Right ventricle myocardium inferior (tissue), 1 donor: ENCODE measurements at places on chromosomes 12 and 14. TPM values are rescaled to one million over a fixed set of nuclear protein-coding genes. Genes with fewer than 3 reads are reported as not detected.

GRCh38 chr12:49264466-49264872 is 413 bp upstream of the TUBA1C start:
- DNase-seq = no peak

DNA sequence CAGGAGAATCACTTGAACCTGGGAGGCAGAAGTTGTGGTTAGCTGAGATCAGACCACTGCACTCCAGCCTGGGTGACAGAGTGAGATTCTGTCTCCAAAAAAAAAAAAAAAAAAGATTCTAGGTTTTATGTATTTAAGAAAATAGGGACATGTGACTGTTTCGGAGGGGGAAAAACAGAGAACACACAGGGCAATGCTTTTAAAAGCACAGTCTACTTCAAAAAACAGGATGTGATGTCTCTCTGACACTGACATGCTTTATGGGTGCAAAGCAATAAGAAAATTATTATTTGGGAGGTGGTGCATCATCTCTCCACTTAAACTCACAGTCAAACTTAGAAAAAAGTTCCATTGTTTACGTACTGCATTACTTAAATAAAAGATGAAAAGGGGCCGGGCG is 28.7 kb downstream of the CLIP1 start:
- DNase-seq = no peak

- DNase-seq = no peak
Measured at GRCh38 chr14:49483268-49483667, 102.9 kb downstream of the RPS29 start.

- DNase-seq = no peak
Measured at GRCh38 chr12:131494741-131495524, 216.0 kb upstream of the SFSWAP start.

DNA sequence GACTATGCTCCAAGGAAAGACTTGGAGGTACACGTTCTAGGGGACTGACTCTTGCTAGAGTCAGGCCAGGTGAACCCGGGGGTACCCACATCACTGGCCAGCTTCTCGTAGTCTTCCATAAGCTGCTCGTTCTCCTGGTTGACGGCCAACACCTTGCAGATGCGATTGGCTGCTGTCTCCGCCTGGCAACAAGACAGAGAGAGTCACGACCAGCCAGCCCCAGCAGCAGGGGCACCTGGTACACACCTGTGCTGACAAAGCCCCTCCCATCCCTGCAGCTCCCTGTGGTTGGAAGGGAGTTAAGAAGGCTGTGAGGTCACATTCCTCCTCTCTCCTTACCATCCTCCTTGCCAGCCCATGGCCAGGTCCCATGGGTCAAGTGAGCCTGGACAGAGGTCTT is 85.5 kb downstream of the ACTN1 start:
- DNase-seq = no peak

DNA sequence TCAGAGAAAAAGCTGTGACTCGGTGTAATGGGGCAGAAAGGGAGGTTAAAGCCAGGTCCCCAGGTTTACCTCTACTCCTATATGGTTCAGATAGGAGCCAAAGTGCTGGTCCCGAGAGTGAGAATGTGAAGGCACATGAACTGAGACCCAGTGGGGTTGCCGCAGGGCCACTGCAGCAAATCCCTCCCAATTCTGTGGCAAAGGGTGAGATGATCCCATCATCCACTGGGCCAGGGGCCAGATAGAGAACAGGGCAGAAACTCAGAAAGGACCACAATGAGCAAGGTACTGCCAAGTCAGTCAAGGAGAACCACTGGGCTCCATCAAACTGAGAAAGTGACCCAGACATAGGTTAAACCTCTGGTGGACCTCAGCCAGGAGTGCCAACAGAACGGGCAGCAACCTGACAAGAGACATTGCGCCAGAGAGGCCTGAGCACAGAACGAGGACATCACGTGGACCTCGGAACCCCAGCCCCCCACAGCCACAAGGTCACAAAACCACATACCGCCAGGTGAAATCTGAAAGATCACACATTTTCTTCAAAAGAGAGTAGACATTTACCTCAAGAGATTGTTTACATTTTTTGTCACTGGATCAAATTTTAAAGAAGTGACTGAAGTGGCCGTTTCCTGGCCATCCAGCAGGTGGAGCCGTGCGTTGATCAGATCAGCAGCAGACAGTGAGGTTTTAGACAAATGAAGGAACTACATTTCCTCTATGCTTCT is 20.5 kb upstream of the ITPR2 start:
- DNase-seq = peak; percentile 80

DNA sequence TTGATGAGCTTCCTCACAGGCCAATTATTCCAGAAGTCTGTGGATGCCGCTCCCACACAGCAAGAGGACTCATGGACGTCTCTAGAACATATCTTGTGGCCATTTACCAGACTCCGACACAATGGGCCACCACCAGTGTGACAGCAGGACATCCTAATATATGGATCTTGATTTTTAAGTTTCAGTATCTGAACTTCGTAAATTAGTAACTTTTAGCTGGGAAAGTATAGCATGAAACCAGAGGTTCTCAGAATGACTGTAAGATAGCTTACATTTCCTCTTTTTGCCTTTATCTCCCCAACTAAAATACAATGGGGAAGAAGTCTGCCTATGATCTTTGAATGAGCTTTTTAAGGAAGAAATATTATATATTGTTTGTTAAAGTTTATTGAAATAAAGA is 87.0 kb downstream of the DNAI7 start:
- no peak for DNase-seq

DNA sequence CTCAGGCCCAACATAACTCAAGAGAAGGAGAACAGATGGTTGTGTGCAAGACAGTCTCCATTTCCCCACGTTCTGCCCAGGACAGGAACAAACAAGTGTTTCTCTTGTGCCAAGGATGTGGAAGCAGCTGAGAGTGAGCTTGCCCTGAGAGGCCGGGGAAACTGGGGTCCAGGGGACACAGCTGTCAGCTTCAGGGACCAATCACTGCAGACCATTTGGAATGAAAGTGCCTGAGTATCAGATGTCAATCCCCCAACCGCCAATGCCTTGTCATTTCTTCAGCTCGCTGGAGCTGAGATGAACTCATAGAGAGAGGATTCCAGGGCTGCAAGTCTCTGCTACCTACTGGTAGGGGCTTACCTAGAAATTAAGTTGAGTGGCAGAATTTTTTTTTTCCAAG is 71.9 kb upstream of the METAP2 start:
- DNase-seq = no peak

DNA sequence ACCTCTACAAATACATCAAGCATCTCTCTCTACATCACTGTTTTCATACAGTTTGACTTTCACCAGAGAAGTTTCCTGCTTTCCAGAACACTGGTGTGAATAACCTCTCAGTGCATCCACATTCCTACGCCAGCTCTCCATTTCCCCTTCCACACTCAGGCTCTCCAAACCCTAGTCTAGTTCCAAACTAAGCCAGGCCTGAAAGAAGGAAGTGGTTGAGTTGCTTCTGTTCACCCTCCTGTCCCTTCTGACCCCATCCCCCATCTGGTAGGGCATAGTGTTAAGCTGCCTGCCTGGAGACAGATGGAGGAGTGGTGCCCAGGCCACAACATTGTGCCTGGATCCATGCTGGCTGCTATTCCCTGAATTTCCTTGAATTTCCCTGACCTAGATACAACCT is 132.4 kb downstream of the GPR65 start:
- DNase-seq = no peak

DNA sequence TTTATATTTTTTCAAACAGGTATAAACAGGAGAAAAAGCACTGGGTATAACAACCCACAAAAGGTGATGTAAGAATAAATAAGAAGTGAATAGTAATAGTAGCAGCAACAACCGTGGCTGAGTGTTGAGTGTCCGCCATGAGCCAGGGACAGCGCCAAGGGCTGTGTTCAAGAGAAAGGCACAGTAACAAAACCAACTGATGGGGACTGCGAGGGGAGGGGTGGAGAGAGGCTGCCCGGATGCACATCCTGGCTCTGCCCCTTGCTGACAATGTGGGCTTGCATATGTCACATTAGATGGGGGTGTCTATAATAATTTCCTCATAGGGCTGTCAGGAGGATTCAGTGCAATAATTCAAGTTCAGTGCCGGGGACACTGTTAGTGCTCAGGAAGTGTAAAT is 912.4 kb downstream of the VRK1 start:
- DNase-seq = no peak

GRCh38 chr12:89733579-89734201 is 25.1 kb upstream of the ATP2B1 start:
- no peak for DNase-seq

DNA sequence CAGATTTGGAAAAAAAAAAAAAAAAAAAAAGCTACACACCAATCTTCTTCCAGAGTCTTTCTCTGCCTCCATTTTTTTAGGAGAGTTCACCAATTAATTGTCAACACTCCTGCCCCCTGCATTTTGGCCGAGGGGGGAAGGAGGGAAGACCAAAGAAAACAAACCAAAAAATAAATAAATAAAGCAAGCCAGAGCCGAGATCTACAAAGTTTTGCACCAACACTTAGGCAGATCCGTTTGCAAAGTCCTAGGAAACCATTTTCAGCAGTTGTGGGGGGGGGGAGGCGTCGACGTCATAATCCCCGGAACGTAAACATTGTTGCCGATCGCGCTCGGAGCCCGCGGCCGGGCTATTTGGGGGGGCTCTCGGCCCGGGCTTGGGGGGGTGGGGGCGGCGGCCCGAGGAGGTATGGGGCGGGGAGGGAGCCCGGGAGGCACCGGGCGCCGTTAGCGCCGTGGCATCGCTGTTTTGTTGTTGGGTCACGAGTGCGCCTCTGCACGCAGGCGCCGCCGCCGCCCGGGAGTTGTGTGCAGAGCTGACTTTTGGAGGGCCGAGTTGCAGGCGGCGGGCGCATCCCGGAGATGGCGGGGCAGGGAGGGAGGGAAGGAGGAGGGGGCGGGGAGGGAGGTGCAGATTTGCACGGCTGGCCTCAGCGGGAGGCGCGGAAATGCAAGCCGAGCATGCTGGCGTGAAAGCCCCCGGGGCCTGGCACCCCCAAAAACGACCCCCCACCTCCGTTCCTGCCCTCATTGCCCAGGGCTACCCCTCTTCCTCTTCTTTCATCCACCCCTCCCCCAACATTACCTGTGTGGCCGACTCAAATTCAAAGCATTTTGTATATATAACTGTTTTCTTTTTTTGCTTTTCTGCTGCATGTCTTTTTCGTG is 598 bp downstream of the KDM2B start:
- peak; percentile 88 for DNase-seq

DNA sequence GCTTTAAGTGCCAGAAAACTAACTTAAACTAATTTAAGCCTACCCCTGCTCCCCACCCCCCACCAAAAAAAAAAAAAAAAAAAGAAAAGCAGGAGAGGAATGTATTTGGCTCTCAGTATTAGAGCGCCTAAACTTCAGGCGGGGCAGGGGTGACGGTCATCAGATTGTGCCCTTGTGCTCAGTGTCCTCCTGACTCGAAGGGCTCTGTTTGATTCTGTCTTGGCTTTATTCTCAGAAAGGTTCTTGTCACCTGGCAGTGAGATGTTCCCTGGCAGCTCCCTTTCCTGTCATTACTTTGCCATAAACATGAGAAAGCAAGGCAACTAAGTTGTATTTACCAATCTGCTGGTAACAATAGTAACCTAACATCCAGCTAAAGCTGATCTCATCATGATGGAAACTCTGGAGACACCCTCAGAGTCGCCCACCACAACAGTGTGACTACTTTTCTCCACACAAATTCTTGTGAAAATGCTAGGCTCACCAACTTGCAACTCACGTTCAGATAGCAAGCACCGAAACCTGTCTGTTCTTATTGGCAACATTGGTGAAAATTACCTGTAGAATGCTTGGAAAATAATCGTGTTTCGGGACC is 39.0 kb upstream of the WNK1 start:
- DNase-seq = no peak

DNA sequence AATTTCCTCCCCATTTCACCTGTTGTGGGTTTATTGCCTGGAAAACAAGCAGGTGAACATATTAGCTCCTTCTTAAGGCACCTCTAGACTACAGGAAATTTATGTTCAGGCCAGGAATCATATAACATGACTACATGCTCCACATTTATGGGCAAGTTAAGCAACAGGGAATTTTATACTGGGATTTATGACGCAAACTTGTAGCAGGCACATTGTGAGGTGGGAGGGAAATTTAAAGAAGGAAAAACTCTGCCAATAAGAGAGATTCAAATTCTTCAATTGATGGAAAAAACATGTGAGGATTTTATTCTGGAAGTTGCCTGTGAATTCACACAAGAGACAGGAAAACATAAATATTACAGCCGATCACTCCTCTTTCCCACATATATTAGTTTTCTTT is 93.9 kb downstream of the TBC1D30 start:
- DNase-seq = no peak

- no peak for DNase-seq
Measured at GRCh38 chr12:90515199-90516175, 439.5 kb downstream of the CCER1 start.

DNA sequence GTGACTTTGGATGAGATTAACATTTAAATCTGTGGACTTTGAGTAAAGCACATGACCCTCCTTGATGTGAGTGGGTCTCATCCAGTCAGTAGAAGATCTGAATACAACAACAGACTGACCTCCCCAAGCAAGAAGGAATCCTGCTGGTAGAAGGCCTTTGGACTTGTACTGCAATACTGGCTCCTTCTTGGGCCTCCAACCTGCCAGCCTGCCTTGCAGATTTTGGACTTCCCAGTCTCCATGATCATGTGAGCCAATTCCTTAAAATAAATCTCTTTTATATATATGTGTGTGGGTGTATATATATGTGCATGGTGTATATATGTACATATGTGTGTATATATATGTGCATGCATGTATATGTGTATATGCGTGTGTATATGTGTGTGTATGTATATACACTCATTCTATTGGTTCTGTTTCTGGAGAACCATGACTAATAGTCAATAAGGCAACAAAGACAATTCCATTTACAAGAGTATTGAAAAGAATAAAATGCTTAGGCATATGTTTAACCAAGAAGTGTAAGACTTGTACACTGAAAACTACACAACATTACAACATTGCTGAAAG is 183.8 kb downstream of the STXBP6 start:
- DNase-seq = no peak

DNA sequence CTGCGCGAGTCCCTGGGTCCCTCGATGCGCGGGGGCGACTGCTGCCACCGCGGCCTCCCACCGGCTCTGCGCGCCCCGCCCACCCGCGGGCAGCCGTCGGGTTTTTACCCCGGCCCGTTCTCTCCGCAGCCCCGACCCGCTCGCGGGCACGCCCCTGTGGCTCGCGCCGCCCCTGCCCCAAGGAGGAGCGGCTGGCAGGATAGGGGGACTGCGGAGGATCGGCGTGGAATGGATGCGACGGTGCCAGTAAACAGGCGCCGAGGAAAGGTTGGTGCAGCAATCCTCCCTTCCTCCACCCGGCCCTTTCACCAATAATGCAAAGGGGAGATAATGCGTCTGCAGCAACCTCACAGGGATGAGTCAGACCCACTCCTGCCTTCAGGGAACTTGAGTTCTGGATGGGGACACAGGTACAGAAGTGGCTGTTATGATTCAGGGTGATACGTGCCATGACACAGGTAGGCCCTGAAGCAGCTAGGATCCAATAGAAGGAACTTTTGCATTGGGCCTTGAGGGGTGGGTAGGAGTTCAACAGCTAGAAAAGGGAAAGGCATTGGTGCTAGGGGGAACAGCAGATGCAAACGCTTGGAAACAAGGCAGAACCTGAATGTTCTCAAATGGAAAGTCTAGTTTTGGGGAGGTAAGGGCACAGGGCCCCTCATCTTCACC is 554 bp upstream of the DEGS2 start:
- peak; percentile 56 for DNase-seq

- no peak for DNase-seq
Measured at GRCh38 chr14:75800792-75801191, 139.7 kb downstream of the TTLL5 start.

Gene POTEG
- not detected for total RNA-seq

Gene TRPV4
- 0.32 TPM for total RNA-seq
